Stimulated activated CD8-positive, alpha-beta memory T cell treated with anti-CD3 and anti-CD28 coated beads, Interleukin-4, amount 100 ng/mL, for 1 hour (primary cell): ENCODE measurements at places on chromosomes 6 and 20.

DNA sequence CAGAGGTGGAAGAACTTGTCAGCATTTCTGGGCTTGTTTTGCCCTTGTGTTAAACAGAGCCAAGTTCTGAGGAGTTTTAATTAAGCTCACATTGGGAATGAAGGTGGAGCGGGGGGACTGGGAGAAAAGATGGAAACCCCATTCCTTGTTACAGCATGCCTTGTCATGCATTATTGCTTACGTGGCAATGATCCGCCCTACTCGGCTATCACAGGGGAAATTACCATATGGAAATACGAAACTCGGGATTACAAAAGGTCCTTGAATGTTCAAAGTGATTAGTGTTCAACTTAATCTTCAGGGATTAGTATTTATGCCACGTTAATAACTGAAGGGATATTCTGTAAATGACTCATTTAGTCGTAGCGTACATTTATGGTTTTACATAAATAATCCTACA is 86.4 kb downstream of the MAP3K7 start:
- DNase-seq = no peak

DNA sequence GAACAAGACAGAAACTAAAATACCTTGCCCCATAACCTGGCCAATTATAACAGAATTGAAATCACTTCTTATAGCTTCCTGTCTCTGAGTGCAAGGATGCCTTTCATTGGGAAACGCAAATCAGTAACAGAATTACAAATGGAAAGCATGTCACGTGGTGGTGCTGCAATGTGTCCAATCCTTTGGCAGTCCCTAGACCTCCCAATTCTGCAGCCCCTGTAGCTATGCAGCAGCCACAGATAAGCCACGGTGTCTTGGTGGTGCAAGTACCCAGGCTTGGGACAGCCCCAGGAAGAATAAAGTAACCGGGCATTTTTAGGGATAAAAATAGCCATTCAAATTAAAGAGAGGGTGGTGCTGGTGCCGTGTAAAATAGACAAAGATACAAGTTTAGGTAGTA is 134.6 kb upstream of the CCN2 start:
- no peak for DNase-seq

GRCh38 chr6:151502499-151502898 is 8.7 kb downstream of the CCDC170 start:
- DNase-seq = no peak

GRCh38 chr6:64217721-64218620 is 582.4 kb downstream of the PHF3 start:
- no peak for DNase-seq

DNA sequence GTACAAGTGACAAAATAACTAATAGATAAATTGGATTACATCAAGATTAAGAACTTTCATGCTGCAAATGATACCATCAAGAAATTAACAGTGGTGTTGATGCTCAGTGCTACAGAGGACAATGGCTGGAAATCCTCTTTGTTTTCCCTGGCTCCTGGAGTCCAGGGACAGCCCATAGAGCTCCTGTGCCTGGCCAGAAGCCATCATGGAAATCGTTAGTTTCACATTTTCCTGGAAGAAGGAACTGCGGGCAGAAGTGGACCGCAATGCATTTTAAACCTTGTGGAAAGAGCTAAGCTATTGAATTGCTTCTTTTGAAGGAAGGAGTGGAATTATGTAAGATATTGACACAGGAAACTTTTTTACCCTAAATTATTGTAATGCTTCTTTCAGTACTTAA is 276.0 kb downstream of the GJA1 start:
- no peak for DNase-seq

GRCh38 chr6:162651505-162651904 is 76.1 kb downstream of the PRKN start:
- DNase-seq = no peak

DNA sequence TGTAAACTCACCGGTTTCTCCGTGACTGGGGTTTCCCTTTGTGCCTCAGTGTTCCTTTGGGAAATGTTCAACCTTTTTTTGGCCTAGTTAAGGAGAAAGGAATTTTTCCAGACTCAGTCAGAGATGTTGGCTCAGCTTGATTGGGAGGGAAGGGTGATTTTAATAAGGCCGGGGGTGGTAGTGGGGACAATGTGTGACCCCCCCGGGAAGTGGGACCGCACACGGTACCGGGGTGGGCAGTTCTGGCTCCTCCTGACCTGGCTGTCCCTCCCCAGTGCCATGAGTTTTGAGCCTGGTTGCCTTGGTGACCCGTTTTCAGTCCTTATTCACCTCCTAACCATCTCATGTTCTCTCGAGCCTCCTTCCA is 132.7 kb downstream of the SNX5 start:
- no peak for DNase-seq

DNA sequence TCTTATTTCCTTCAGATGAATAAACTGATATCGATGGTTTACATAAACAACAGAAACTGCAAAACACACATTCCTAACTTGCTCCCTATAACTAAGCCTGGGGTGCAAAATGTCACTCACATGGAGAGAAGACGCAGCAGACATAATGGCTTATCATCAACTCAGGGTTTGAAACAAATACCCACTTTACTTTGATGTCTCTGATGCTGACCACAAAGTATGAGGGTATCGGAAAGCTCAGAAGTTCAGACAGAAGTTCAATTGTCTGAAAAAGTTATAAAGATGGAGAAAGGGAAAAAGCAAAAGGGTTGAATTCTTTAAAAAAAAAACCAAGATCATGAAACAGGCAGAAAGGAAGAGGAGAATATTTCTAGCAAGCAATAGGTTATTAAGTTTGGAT is 102.7 kb downstream of the FOXC1 start:
- DNase-seq = no peak

- no peak for DNase-seq
Observed at GRCh38 chr20:38961530-38962043, 557 bp upstream of the DHX35 start.

- no peak for DNase-seq
Observed at GRCh38 chr6:85372188-85372914, 77.5 kb upstream of the NT5E start.

DNA sequence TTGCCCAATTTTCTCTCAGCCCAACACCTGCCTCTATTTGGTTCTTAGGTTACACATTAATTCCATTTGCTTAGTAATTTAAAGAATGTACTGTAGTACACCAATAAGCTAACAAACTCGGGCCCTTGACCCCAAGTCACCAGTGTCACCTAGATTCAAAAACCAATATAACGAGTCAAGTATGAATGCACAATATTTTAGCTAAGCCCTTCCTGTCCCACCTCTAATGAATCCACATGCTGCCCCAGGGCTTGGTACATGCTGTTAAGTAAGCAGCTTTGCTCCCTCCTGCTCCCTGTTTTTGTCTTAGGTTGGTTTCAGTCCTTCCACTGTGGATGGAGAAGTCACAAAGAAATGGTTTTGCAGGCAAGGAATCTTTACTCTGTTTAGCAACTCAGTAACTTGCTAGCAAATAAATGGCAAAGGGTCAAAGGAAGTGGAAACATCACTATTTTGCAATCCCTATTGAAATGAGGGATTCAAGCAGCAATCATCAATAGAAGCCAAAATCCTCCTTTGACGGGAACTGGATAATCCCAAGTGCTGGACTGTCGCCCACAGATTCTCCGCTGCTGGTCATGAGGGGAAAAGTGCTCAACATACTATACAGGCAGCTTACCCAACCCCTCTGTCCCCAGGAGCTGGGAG is 5.0 kb upstream of the MPC1 start:
- no peak for DNase-seq

DNA sequence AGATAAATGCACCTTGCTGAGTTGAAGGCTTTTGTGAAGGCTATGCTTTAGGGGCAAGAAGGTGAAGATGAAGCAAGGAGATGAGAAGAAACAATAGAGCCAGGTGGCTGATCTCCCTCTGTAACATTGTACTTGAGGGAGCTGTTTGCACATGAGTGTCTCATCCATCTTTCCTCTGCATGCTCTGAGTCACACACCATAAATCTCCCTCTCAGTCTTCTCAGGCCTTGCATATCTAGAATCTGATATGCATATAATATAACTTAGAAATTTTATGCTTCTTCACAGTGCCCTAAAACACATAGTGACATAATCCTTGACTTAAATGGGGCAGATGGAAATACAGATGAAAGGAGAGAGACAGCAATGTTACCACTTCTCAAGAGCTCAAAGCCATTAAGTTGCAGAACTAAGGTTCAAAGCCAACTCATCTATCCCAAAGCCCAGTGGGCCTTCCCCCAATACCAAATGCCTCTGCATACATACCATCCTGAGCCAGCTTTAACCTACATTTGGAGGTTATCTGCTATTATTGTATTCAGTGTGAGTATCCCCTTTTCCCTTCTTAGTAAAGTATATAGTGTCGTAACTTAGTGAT is 62.4 kb upstream of the STXBP5 start:
- no peak for DNase-seq

DNA sequence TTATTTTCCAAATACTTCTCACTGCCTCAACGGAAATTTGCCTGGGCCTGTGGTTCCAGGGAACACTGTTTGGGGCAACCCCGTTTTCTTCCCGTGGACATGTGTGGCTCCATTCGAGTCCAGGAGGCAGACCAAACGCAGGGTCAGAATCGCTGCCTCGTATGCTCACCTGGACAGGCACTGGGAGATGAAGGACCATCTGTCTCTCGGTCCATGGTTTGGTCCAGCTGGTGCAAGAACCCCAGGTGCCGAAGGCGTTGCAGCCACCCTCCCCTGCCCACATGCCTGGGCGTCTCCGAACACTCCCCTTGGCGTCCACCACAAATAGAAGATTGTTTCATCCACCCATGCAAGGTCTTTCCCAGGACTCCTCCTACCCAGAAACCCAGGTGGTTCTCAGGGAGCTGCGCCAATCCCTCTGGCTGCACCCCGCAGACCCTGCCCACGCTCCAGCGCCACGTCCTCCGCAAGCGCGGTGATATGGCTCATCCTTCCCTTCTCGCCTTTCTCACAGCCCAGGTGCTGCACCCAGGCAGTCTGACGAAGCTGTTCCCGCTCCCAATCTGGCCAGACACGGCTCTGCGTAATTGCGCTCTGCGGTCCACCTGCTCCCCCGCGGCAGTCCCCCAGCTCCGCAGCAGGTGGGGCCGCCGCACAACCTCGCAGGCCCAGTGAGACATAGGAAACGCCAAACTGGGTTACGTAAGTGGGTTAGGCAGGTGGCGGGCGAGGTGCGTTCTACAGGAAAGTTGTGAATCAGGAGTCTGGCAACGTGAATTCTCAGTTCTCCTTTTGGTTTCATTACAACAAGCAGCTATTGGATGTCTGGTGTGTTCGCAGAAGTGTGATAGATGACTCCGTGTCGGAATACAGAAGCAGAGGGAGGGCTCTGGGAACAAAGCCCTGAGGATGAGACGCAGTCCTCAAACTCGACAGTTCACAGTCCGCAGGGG is 146.2 kb upstream of the ECI2 start:
- no peak for DNase-seq

DNA sequence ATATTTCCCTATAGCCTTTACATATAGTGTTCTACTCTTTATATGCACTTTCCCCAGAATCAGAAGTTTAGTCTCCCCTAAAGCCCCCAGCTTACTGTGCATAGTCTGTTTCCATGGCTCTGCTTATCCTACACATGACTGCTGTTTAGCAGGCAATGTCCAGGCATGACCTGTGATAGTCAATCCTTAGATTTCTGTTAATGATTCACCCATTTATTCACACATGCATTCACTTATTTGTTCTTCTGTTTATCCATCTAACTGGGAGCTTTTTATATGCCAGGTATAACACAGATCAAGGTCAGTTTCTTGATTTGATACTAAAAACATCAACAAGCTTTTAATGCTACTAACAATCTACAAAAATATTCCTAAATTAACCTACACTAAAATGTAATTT is 300.8 kb downstream of the PHF3 start:
- DNase-seq = no peak

GRCh38 chr6:80425089-80425823 is 318.8 kb downstream of the BCKDHB start:
- no peak for DNase-seq

DNA sequence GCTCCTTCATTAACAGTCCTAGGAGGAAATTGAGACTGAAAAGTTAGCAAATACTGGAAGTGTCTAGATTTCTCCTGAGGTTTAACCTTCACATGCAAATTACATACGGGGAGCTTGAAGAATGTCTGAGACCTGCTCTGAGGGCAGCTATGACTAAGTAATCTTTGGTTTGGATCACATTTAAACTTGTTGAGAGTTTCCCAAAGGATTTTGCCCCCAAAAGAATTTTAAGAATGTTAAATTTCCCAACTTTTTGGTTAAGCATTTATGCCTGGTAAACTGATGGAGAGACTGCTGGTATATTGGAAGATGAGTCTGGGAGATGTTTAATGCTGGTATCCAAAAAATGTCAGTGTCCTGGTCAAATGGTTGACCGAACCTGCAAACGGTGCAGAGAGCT is 97.0 kb downstream of the RREB1 start:
- DNase-seq = no peak

DNA sequence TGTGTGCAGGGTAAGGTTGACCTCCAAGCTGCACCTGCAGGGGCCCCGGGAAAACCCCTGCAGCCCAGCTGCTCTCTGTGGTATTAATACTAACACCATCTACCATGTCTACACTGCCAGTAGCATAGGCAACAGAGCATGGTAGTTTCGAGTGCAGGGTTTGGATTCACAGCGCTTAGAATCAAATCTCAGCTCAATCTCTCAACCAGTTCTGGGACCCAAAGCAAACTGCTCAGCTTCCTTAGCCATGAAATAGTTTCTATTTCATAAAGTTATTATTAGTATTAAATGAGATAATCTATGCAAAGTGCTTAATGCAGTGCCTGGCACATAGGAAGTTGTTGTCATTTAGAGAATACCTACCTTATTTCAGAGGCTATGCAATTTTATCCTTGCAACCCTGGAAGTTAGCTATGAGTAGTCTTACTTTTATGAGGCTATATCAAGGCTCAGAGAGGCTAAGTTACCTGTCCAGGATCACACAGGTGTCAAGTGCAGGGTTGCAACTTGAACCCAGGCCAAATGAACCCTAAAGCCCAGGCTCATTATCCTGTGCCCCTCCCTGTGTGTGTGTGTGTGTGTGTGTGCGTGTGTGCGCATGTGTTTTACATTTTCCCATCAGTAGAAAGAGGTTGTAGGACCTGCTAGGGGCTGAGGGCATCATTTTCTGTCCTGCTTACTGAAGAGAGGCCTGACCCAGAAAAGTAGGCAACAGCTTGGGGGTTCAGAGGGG is 27.6 kb upstream of the MRPS18A start:
- no peak for DNase-seq

DNA sequence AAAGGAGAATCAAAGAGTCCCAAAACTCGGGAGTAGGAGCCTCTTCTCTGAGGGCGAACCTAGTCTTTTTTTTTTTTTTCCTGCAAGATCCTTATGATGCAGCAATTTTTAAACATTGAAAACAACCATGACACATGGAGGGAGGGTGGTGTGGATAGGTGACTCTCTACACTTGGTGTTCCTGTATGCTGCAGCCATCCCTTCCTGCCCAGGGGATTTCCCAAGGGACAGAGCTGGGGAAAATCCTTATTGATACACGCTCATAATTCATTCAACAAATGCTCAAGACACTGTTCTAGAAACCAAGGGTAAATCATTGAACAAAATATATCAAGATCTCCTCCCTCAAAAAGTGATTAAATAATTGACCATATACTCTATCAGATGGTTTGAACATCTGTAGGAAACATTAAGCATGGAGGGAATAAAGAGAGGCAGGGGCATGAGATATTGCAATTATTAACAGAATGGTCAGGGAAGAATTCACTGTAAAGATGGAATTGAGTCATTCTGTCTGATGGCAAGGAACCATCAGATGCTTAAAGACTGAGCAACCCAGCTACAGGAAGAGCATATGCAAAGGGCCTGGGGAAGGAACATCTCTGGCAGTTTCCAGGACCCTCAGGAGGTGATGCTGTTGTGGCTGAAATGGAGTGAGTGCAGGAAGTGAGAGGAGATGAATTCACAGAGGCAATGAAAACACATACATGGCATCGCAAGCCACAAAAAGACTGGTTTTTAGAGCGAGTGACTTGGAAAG is 13.4 kb upstream of the BTN3A3 start:
- DNase-seq = no peak
